ENCODE measurements at places on chromosomes 3 and 15.

- no peak for DNase-seq
These were observed 158.7 kb upstream of the UBE3A start for GRCh38 chr15:25597571-25597970.

GRCh38 chr3:120404876-120405275, 45.9 kb downstream of the FSTL1 start:
- DNase-seq: no peak

GRCh38 chr3:141240687-141241615, 9.3 kb downstream of the PXYLP1 start:
- no peak for DNase-seq

- DNase-seq: no peak
These were observed 26.7 kb downstream of the NBEAL2 start for GRCh38 chr3:47006145-47006651.

- DNase-seq: no peak
These were observed 121.0 kb downstream of the ASB7 start for GRCh38 chr15:100723315-100723801.

DNA sequence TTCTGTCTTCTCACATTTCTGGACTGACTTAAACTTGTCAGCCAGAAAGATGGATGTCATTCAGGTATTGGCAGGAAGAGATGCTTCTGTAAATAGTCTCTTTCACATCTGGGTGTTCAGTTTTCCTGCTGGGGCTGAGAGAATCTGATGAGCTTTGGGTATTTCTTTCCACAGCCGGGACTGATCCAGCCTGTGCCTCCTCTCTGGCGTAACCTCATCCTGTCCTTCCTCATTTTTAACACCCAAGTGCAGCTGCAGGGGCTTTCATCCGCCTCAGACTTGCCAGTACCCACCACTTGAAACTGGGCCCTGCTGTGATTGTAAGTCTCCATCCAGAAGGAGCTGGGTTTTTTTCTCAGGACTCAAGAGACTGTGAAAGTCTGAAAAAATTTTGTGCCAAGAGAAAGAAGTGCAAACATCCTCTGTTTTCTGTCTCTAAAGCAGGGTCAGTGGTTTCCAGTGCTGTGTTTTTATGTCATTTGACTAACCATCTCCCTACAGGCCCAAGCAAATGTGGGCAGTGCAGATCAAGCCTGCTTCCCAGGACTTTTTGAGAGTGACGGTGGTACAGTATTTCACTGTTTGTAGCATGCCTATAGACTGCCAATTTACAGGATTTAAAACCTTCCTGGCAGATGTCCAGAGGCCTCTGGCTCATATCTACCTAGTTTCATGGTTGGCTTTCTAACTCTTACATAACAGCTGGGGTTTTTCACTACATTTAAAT, 342.7 kb downstream of the PTPRG start:
- DNase-seq: no peak

DNA sequence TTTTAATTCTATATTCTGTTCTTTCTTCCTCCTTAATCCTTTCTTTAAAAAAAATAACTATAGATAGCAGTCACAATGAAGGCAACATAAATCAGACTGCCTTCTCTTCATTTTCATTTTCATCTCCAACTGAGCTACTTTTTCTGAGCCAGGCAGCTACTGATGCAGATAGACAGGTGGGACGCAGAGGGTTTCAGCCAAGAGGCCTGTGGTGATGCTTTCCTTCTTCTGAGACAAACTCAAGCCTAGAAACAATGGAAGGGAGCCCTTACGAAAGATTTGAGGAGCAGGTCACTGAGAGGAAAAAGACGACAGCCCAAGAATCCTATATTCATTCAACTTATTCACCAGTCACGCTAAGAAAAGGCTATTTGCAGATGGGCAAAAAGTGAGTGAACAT, 220.0 kb upstream of the MLF1 start:
- DNase-seq: no peak

GRCh38 chr3:112765531-112765930, 81.1 kb downstream of the CD200R1L start:
- no peak for DNase-seq

DNA sequence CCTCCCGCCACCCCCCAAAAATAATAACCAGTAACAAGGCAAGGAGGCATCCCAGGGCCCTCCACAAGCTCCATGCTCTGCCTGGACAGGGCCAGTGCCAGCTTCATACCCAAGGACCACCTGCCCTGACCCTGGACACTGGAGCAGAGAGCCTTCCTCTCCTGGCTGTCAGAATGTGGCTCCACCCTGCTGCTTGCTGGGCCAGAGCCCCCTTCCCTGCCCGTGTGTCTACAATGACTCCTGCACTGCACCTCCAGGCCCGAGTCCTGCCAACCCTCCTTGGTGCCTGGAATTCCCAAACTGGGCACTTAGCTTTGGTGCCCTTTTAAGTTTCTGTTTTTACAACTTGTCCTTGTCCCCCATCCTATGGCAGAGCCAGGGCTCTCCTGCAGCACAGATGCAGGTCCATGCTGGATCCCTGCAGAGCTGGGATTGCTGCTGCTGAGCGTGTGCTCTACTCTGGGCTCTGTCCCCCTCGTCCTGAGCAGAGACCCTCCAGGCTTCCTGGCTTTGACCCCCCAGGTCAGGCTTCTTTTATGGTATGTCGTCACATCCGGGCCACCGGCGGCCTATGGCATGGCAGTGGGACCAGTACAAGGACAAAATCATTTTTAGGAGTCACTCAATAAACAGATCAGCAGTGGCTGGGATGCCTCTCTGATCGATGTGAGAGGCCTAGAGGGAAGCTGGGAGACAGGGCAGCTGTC, 11.4 kb upstream of the SNRPA1 start:
- DNase-seq: peak; percentile 5

DNA sequence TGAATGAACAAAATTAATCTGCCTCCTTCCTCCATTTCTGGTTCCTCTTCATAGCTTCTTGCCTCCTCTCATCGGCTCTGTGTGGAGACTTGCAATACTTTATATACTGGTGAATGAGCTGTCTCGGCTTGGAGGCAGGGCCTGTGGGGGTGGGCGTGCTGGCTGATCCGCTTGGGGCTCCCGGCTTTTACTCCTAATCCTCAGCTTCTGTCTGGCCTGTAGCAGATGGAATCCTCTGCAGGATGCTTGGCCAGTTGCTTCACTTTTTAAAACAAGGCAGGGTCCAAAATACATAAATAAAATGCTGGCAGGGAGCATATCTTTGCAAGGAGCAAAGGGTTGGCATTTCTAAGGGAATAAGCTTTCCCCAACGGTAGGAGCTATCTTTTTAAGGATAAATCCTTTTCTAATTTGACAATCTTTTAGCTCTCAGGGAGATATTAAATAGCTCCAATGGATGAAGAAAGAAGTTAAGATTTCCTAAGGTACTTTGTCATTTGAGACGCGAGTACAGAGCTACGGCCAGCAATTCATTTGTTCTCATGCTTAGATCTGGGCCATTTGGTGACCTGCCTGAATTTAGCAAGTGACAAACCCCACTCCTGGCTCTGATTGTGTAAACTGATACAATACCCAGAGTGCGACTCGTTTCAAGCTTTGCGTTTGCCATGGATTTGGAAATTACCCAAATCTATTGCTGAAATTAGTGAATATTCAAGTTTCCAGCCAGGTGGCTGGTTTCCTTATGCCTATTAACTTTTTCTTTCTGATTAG, 18.9 kb downstream of the SV2B start:
- DNase-seq: no peak

GRCh38 chr3:172201136-172201869, 161.9 kb downstream of the FNDC3B start:
- no peak for DNase-seq

- no peak for DNase-seq
These were observed 19.8 kb downstream of the C3orf62 start for GRCh38 chr3:49257187-49257586.

DNA sequence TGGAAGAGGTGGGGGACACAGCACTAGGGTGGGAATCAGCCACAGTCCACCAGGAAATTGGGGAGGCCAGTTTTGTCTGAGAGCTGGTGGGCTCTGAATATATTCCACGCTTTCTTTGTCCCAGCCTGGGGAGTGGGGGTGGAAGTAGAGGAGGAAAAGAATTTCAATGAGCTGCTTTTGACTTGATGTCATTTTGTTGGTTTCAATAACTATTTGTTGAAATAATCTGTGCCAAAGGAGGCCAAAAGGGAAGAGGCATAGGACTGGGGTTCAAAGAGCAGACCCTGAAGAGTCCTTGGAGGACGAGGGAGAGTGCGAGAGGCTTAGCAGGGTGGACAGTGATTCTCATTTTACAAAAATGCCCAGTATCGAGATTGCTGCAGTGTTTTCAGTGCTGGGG, 262.3 kb downstream of the SHQ1 start:
- no peak for DNase-seq

DNA sequence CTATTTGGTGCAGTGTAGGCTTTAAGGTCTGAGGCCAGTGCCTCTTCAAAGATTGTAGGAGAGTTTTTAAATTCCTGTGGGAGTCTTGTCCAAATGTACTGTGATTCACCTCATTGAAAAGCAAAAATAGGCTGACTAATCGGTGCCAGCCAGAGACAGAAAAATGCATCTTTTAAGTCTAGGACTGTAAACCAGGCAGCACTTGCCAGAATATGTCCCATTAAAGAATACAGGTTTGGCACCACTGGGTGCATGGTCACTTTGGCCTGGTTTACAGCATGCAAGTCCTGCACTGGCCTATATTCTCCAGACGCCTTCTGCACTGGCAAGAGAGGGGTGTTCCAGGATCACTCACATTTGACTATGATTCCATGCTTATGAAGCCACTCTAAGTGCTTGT, 20.3 kb upstream of the NOX5 start:
- no peak for DNase-seq

DNA sequence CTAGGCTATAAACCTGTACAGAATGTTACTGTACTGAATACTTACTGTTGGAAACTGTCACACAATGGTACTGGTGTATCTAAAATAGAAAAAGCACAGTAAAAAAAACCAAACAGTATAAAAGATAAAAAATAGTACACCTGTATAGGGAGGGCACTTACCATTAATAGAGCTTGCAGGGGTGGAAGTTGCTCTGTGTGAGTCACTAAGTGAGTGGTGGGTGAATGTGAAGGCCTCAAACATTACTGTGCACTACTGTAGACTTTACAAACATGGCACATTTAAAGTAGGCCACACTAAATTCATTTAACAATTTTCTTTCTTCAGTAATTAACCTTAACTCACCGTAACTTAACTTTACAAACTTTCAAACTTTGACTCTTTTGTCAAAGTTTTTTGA, 22.0 kb downstream of the B3GALNT1 start:
- DNase-seq: no peak

DNA sequence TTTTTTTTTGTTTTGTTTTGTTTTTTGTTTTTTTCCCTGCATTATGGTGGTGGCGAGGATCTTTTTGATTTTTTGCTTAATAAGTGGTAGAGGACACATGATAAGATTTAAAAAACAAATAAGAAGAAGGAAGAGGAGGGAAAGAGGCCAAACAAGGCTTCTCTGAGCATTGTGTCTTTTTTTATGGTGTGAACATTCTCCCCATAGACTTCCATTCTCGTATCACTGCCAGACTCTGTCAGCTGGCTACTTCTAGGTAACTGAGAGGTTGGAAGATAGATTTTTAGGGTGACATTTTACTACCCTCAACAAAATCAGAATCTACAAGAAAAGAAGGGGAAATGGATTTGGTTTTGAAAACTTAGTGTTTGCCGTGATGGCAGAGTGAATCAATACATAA, 3.8 kb downstream of the NLGN1 start:
- no peak for DNase-seq

DNA sequence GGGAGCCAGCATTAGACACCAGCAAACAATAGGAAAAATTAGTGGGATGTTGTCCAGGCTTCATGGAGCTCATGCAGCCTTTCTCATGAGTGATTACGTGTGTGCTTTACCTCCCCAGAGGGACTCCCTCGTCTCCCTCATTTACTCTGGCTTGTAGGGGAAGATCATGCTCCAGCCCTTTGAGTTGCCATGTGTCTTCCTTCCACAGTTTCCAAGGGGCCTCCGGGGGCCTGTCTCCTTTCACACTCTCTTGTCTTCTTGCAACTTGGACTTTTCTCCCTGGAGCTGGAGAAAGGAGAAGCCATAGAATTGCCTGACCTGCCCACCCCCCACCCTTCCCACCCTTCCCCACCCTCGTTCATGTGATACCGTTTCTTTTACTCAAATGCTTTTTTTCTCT, 98.7 kb downstream of the FAM43A start:
- DNase-seq: no peak

- no peak for DNase-seq
These were observed 31.5 kb upstream of the TAFA4 start for GRCh38 chr3:68963891-68964290.

GRCh38 chr15:57485869-57486268, 105.8 kb upstream of the MYZAP start:
- DNase-seq: no peak

GRCh38 chr3:152243301-152243711, 25.4 kb upstream of the MBNL1 start:
- DNase-seq: no peak

GRCh38 chr3:154690413-154690812, 260.4 kb upstream of the GPR149 start:
- DNase-seq: no peak

DNA sequence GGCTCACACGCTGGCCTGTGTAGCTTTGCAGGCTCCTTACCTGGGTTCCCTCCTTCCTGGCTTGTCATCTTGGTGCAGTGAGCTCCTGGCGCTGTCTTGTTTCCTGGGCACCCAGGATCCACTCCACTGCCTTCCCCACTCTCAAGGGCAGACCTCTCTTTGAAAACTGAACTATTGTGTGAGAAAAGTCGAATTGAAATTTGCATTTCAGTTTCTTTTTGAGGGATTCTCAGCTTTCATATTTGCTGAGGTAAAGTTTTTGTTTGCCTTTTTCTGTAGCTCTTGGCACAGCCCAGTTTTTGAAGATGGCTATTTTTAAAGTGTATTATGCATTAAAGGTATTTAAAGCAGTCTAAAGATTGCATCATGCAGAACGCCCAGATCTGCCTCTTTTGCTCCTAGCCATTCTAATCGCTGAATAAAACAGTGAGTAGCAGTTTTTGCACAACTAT, 70.1 kb downstream of the CCK start:
- no peak for DNase-seq

DNA sequence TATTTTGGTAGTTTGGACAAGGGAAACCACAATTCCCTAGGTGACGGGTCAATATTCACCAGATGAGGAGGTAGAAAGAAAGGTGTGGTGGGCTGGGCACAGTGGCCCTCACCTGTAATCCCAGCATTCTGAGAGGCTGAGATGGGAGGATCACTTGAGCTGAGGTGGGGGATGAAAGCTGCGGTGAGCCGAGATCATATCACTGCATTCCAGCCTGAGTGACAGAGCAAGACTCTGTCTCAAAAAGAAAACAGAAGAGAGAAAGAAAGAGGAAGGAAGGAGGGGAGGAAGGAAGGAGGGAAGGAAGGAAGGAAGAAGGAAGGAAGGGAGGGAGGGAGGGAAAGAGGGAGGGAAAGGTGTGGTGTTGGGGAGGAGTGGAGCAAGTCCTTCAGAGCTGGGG, 56.1 kb upstream of the RNF7 start:
- DNase-seq: no peak

Measured in activated B cell treated with CpG ODN at 0.5 μM for 24 hours (primary cell).